ENCODE measurements at places on chromosomes 1 and 21.

- no peak for DNase-seq
Observed at GRCh38 chr1:245256528-245256927, 101.7 kb downstream of the KIF26B start.

- DNase-seq: no peak
Observed at GRCh38 chr1:218344814-218345672, at the start of gene TGFB2. TSS of gene TGFB2 (plus strand) at chr1:218345336. CDS start at chr1:218346702, 1,366 bp downstream.

- no peak for DNase-seq
Observed at GRCh38 chr1:207139616-207140015, 35.6 kb downstream of the C4BPA start.

- DNase-seq: no peak
Observed at GRCh38 chr1:110240476-110241210, 30.5 kb downstream of the KCNC4 start.

GRCh38 chr1:89125913-89126580 is at the start of gene GBP2:
TSS of gene GBP2 (minus strand) at chr1:89126114. CDS start at chr1:89121966, 4,148 bp downstream.
- DNase-seq: peak; percentile 4

GRCh38 chr1:31095298-31095981 is 29.9 kb upstream of the PUM1 start:
- no peak for DNase-seq

GRCh38 chr1:32186077-32186476 is 6.6 kb downstream of the TXLNA start:
- DNase-seq: no peak

DNA sequence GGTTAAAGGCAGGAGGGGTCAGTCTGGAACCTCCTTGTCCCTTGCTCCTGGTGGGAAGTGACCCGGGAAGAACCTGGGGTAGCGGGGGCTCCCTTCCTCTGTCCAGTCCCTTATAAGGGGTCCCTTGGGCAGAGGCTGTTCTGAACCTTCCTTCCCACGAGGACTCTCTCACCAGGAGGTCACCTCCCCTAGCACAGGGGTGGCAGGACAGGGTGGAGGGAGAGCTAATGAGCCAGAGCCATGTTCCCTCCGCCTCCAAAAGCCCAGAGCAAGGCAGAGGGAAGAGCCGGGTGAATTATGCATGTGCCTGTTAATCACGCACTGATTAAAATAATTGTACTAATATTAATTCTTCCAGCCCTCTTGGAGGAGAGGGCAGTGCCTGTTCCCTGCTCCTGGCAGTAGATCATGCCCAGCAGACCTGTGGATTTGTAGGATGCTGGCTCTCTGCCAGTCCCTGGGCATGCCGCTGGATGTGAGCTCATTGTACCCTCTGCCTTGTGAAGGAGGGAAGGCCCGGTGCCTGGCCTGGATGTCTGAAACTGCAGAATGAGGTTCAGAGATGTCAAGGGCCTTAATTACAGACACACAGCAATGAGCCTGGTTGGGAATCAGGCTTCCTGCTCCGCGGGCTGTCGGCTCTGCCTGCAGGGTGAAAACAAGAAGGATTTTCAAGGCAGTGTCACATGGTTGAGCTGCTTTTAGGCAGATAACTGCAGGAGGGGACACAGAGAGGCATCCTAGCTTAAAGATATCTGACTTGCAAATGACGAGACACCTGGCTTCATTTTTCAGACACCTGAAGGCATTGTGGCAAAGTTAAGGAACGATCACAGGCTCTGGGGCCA is 68.2 kb downstream of the IGSF21 start:
- DNase-seq: no peak

- DNase-seq: no peak
Observed at GRCh38 chr1:40794048-40794447, 10.5 kb downstream of the KCNQ4 start.

DNA sequence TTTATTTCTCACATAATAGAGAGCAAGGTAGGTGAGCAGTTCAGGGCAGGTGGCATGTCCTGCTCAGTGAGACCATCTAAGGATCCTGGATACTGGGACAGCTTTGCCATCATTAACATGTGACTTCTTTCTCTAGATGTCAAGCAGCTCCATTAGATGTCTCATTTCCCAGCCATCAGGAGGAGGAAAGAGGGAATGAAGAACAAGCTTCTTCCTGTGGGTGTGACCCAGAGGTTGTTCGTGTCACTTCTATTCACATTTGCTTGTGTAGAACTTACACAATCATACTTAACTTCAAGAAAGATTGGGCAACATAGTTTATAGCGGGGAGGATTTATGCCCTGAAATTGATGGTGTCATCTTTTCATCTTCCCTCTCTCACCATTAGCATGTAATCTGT is 169.2 kb upstream of the B3GALT2 start:
- no peak for DNase-seq

DNA sequence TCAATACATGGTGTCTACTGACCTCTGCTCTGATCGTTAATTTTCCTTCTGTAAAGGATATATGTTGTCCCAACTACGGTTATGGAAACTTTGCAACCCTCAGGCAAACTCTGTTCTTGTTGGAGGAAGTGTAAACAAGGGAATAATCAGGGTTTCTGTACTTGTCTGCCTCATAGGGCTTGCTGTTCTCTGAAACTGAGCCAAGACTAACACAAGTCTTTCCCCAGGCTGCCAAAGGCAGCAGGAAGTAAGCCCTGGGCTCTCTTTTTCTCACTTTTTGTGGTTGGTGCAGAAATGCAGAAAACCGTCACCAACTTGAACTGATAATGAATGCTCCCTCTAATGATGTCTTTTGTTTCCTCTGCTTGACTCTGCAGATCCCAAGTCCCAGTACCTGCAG is 7.6 kb downstream of the CYP4X1 start:
- DNase-seq: no peak

DNA sequence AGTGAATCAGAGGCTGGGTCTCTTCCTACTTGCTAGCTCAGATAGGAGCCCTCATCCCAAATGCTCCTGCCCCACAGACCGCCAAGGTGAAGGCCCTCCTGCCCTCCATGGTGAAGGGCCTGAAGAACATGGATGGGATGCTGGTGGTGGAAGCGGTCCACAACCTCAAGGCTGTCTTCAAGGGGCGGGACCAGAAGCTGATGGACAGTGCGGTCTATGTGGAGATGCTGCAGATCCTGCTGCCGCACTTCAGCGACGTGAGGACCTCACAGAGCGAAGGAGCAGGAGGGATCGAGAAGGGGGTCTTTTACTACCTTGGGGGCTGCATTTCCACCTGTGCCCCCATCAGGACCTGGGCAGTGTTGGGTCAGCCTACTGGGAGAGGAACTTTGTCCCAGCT is 14.6 kb upstream of the TTC4 start:
- no peak for DNase-seq

GRCh38 chr1:97258597-97258996 is 537.0 kb downstream of the PTBP2 start:
- no peak for DNase-seq

- no peak for DNase-seq
Observed at GRCh38 chr1:19955534-19956170, 23.8 kb downstream of the PLA2G2A start.

GRCh38 chr1:60470246-60470645 is 396.7 kb upstream of the C1orf87 start:
- no peak for DNase-seq

DNA sequence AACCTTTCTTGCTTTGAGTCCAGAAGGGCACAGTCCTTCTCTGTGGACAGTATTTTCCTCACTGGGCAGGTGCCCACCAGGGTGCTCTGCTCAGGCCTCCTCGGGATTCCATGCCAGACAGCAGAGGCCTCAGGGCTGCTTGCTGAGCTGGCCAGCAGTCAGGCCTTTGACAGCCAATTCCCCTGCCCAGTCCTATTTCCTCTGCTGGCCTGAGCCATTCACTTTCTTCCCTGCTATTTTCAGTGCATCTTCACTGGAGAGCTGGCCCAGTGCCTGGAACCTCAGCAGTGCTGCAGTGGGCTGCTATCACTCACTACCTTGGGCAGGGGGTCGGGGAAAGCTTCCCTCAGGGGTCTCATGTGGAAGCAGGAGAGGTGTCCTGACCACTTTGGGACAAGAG is 33.2 kb downstream of the KCNA10 start:
- DNase-seq: no peak

- DNase-seq: no peak
Observed at GRCh38 chr21:23401278-23401677, 2206.0 kb downstream of the MRPL39 start.

GRCh38 chr1:6144647-6145395 is 35.3 kb downstream of the CHD5 start:
- no peak for DNase-seq

- DNase-seq: no peak
Observed at GRCh38 chr1:149906570-149907075, 7.3 kb downstream of the BOLA1 start.

- no peak for DNase-seq
Observed at GRCh38 chr21:24225431-24225830, 1381.8 kb downstream of the MRPL39 start.

- DNase-seq: no peak
Observed at GRCh38 chr1:205317311-205317917, 4.1 kb downstream of the NUAK2 start.

GRCh38 chr1:14508613-14509012 is 89.9 kb upstream of the KAZN start:
- no peak for DNase-seq

DNA sequence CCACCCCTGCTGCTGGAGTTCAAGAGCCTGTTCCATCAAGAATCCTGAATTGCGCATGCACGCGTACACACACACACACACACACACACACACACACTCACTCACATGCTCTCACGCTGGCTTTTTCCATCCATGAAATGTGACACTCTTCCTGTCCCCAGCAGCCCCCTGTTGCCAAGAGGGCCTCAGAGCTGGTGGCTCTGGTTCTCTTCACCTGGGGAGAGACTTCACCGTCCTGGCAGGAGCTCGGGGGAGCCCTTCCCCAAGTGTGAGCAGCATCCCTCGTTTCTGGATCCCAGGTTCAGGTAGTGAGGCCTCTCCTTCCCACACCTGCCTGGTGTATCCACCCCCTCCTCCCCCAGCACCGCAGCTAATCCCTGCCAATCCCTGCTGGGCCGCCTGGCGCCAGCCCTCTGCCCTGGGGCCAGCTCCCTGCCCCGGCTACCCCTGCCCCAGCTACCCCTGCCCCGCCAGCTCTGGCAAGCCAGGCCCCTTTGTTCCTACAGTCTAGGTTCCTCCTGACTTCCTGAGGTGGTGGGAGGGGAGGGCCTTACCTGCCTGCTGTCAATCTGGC is 9.9 kb downstream of the PLOD1 start:
- no peak for DNase-seq

GRCh38 chr1:5994713-5995621 is 2.7 kb upstream of the NPHP4 start:
- DNase-seq: peak; percentile 44

- DNase-seq: no peak
Observed at GRCh38 chr1:240734001-240734400, 122.0 kb upstream of the GREM2 start.

DNA sequence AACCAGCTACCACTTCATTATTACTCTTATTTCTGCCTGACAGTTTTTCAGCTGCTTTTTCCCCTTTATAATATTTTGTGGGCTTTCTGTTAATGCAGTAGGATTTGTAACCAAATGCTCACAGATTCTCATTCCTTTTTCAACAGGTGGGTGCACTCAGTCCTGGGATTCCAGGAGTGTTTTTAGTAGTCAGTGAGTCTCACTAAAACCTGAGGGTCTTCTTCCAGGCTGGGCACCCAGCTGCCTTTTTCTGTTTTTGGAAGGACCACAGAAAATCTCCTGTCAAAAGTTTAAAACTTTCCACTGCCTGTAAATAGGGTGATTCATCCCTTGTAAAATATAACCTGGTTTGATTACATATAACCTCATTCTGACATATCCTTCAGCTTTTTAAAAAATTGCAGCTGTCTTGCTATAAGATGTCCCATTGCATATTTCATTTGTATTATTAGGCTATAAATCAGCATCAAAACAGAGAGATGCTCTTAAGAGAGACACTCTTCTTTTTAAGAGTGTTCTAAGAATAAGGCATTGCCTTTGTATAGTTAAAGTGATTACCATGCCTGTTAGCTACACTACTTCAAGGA is 16.8 kb upstream of the CEP350 start:
- DNase-seq: no peak

- DNase-seq: no peak
Observed at GRCh38 chr1:67704351-67704750, 19.4 kb downstream of the GADD45A start.

GRCh38 chr21:45736042-45736689 is 92.6 kb downstream of the PCBP3 start:
- DNase-seq: no peak

DNA sequence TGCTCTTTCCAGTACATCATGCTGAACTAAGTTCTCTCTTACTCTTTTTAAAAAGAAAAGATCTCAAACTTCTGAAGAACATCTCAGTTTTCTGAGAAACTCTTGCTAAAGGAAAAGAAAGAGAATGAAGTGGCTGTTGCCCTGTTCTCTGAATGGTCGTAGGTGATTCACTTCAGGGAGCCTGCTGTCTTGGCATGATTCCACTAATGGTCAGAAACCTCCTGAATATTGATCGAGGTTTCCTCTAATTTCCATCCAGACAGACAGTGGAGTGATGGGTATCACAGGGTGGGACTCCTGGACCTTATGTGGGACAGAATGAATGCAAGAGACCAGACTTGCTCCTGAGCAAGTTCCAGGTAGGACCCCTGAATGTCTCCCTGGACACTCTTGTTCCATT is 2.5 kb downstream of the FCRL2 start:
- DNase-seq: no peak

DNA sequence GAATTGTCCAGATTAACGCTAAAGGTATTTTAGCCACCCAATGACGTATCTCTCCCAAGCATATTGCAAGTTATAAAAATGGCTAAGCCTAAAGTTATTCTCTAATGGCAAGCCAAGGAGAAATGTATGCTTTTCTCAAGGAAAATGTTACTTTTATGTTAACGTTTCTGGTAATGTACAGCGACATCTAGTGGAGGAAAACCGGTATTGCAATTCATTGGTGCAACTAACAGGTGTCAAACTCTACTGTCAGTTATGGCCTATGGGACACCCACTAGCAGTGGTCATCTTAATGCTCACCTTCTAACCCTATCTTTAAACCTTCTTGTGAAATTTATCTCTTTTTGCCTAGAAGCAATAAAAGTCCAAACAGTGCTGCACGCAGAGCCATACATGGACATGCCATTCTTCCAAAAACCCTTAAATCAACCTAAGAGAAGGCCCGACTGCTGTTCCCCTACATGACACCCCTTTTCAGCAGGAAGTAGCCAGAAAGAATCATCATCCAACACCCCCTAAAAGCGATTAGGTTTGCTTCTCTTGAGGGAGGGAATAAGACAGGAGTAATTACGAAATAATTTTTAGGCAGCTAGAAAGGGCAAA is 68.7 kb upstream of the LRIF1 start:
- peak; percentile 17 for DNase-seq

DNA sequence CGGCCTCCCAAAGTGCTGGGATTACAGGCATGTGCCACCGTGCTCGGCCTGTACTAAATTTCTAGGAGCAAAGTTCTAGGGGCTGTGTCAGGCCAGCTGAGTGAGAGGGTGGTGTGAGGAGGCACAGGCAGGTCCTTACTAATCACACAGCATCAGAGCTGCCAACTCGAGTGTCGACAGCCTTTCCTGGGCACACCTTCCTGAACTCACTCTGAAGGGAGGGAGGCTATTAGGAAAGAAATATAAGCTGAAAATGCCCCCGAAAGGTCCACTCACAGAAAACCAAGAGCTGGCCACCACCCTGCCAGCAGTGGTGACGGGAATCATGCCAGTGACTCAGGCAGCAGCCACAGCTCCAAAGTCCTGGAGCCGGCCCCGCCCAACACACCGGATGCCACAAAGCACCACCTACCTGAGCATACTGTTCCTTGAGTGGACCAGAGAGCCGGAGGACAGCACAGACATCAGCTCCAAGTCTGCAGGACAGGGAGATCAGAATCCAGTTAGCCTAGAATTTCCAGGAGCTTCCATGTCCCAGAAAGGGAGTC is 4.5 kb downstream of the PMVK start:
- DNase-seq: no peak

GRCh38 chr21:45408271-45408791 is 3.4 kb downstream of the COL18A1 start:
- DNase-seq: no peak

All from GM18507 (cell line).